Breast epithelium (tissue), 4 donors: ENCODE measurements at places on chromosomes 7 and 10.
A peak's percentile ranks its signal among the peaks of the same experiment; 100 is the strongest.

DNA sequence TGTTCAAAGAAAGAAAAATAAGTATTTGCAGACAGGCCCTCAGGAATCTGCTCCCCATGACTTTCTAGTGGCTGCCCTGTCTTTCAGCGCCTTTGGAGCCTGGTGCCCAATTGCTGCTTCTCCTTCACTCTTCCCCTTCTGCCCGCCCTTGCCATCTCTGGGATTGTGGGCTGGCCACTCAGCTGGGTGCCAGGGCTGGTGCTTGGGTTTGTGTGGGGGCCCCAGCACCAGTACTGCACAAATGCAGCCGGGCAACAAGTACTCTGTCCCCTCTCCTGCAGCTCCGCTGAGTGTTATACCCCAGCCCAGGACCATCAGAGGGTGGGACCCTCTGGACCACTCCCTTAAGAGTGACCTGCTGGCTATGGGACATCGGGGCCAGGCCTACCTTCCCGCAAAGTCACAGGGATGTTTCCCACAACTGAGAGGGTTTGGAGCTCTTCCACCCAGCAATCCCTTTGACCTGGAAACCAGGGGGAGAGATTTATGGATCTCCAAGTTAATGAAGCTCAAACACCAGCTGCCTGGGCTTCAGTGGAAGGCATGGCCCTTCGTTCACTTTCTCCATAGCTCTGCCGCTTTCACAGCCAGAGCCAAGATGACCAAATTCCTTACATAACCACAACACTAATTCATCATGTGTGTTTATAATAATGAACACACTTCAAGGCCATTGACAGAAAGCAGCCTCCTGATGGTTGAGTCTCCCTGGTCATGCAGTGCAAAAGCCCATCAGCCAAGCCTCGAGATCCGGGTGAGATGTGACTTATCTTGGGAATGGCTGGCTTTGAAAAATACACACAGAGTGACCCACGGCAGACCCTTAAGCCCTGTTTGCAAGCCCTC lies 313.9 kb upstream of the ZNF32 start:
- H3K27me3 ChIP-seq: no peaks in the 10 kb centered on the region
- H3K36me3 ChIP-seq: no peaks in the 10 kb centered on the region
- DNase-seq: no peak
- no peak overlapping the region for H3K4me3 ChIP-seq

GRCh38 chr7:94276795-94277194 lies 117.9 kb upstream of the COL1A2 start:
- no peak overlapping the region for H3K27ac ChIP-seq
- no peak overlapping the region for H3K4me3 ChIP-seq
- no peaks in the 10 kb centered on the region for H3K27me3 ChIP-seq
- H3K36me3 ChIP-seq: no peaks in the 10 kb centered on the region
- H3K4me1 ChIP-seq: no peaks in the 10 kb centered on the region
- no peak for DNase-seq

- no peaks in the 10 kb centered on the region for H3K27me3 ChIP-seq
- H3K27ac ChIP-seq: no peak overlapping the region
- no peaks in the 10 kb centered on the region for H3K36me3 ChIP-seq
- H3K4me3 ChIP-seq: no peak overlapping the region
Measured at GRCh38 chr10:106582291-106582690, 582.2 kb downstream of the SORCS1 start.

- no peak for DNase-seq
- H3K4me3 ChIP-seq: no peak overlapping the region
- H3K36me3 ChIP-seq: no peaks in the 10 kb centered on the region
- H3K27me3 ChIP-seq: no peaks in the 10 kb centered on the region
Measured at GRCh38 chr7:139871820-139872219, 42.8 kb downstream of the TBXAS1 start.

GRCh38 chr10:103765981-103766380 lies 89.4 kb downstream of the SH3PXD2A start:
- H3K4me1 ChIP-seq: no peaks in the 10 kb centered on the region
- H3K27ac ChIP-seq: no peak overlapping the region
- H3K4me3 ChIP-seq: no peak overlapping the region
- H3K27me3 ChIP-seq: no peaks in the 10 kb centered on the region
- no peaks in the 10 kb centered on the region for H3K36me3 ChIP-seq

DNA sequence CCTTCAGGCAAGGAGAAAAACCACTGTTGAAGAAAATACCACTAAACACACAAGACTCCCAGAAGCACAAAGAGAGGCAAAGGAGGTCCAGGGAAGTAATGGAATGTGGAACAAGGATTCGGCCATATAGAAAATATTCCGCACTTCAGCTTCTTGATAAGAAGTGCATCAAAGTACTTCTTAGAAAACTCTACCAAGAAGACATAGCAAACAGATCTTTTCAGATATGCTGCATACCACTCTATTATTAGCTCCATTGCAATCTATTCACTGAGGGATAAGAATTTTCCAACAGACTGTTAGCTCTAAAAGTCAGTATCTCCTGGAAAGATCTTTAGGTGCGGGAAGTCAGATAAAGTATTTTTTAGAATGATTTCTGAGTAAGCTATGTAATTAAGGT lies 231.8 kb downstream of the WDR11 start:
- no peaks in the 10 kb centered on the region for H3K27me3 ChIP-seq
- H3K4me3 ChIP-seq: no peak overlapping the region
- H3K27ac ChIP-seq: no peak overlapping the region
- no peaks in the 10 kb centered on the region for H3K4me1 ChIP-seq
- no peaks in the 10 kb centered on the region for H3K36me3 ChIP-seq

GRCh38 chr10:97650726-97651125 lies 10.3 kb downstream of the PI4K2A start:
- H3K4me3 ChIP-seq: no peak overlapping the region
- no peak for DNase-seq
- H3K27me3 ChIP-seq: no peaks in the 10 kb centered on the region

GRCh38 chr10:93386631-93387369 lies 95.3 kb downstream of the MYOF start:
- H3K4me1 ChIP-seq: no peaks in the 10 kb centered on the region
- no peak for DNase-seq
- H3K27ac ChIP-seq: peak overlapping the region; percentile 66
- H3K36me3 ChIP-seq: no peaks in the 10 kb centered on the region
- H3K4me3 ChIP-seq: peak overlapping the region; percentile 3

GRCh38 chr7:47594406-47594805 lies 12.5 kb upstream of the TNS3 start:
- no peaks in the 10 kb centered on the region for H3K36me3 ChIP-seq
- no peaks in the 10 kb centered on the region for H3K4me1 ChIP-seq
- H3K27me3 ChIP-seq: no peaks in the 10 kb centered on the region

GRCh38 chr10:127527891-127528290 lies 21.2 kb upstream of the NPS start:
- H3K27me3 ChIP-seq: no peaks in the 10 kb centered on the region
- no peak for DNase-seq
- H3K36me3 ChIP-seq: no peaks in the 10 kb centered on the region
- H3K4me3 ChIP-seq: no peak overlapping the region

- H3K27ac ChIP-seq: no peak overlapping the region
- H3K4me3 ChIP-seq: no peak overlapping the region
- no peaks in the 10 kb centered on the region for H3K36me3 ChIP-seq
- no peaks in the 10 kb centered on the region for H3K4me1 ChIP-seq
- no peak for DNase-seq
Measured at GRCh38 chr7:71987200-71987767, 424.9 kb downstream of the CALN1 start.

DNA sequence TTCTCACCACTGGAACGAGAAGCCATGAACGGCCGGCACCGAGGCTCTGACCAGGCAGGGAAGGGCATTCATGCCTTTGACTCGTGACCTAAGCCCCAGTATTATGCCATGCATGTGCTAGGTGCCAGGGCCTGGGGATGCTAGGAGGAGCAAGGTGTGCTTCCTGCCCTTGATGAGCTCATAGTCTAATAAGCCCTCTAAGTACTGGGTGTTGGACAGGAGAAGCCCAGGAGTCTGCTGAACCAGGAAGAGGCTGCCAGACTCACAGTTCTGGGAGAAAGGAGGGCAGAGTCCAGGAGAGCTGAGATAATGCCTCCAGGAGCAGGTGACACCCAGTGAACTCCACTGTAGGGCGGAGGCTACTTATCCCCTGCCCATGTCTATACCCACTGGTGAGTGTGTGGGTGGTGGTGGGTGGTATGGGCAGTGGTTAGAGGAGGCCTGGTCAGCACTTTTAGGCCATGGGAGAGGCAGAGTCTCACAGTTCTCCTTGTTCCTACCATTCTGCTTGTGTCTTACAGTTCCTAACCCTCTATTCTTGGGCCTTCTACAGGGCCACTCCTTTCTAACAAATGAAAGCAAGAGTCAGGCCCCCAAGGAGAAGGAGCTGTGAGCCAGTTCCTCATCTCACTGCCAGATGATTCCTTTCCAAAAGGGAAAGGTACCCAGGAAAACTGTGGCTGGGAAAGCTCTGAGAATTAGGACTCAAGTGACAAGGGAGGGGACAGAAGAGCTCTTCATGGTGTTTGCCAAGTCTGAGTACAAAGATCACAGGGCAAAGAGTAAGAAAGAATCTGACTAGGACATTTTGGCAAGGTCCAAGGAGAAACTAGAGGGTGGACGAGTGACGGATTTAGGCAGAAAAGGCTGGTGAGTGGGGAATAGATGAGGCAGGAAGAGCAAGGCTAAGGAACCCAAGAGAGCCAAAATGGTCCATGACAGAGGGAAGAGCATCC lies 3.6 kb upstream of the MXI1 start:
- H3K27ac ChIP-seq: peak overlapping the region; percentile 55
- H3K36me3 ChIP-seq: no peaks in the 10 kb centered on the region
- H3K27me3 ChIP-seq: no peaks in the 10 kb centered on the region
- no peaks in the 10 kb centered on the region for H3K4me1 ChIP-seq
- no peak for DNase-seq

GRCh38 chr10:122617476-122618270 lies 57.1 kb downstream of the DMBT1 start:
- no peak overlapping the region for H3K4me3 ChIP-seq
- no peak for DNase-seq
- no peaks in the 10 kb centered on the region for H3K27me3 ChIP-seq
- no peak overlapping the region for H3K27ac ChIP-seq

DNA sequence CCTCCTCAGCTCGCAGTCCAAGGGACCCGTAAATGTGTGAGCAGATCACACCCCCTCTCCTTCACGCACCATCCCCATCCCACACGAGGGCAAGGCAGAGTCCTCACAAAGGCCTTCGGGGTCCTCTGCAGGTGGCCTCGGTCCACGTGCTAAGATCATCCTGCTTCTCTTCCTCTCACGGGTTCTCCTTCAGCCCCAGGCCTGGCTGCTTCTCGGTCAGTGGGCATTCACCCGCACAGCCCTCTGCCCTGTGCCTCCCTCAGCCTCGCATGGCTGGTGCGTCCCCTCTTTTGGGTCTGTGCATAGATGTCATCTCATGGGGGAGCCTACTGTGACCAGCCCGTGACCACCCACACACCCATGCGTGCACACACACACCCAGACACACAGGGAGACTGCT lies 17.3 kb upstream of the FOXL3 start:
- H3K27ac ChIP-seq: no peak overlapping the region
- no peak overlapping the region for H3K4me3 ChIP-seq
- H3K4me1 ChIP-seq: no peaks in the 10 kb centered on the region
- no peaks in the 10 kb centered on the region for H3K27me3 ChIP-seq
- H3K36me3 ChIP-seq: no peaks in the 10 kb centered on the region

DNA sequence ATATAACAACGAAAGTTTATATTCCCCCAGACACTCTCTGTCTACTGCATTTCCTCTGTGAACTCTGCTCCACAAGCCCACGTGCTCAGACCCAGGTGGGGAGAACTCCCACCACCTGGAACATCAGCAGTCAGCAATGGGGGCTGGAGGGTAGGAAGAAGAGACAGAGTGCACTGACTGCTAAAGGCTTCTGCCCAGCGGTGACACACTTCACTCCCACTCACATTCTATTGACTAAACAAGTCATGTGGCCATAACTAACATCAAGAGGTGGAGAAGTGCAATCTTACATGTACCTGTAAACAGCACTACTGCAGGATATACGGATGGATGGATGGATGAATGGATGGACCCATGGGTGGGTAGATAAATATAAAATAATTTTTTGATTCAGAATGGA lies 122.2 kb downstream of the MPP7 start:
- H3K27me3 ChIP-seq: no peaks in the 10 kb centered on the region
- no peak overlapping the region for H3K27ac ChIP-seq
- H3K36me3 ChIP-seq: no peaks in the 10 kb centered on the region
- no peak overlapping the region for H3K4me3 ChIP-seq

GRCh38 chr10:48792121-48792520 lies 107.4 kb downstream of the WDFY4 start:
- no peak overlapping the region for H3K27ac ChIP-seq
- no peak overlapping the region for H3K4me3 ChIP-seq
- no peaks in the 10 kb centered on the region for H3K36me3 ChIP-seq
- H3K4me1 ChIP-seq: no peaks in the 10 kb centered on the region
- no peaks in the 10 kb centered on the region for H3K27me3 ChIP-seq
- no peak for DNase-seq

DNA sequence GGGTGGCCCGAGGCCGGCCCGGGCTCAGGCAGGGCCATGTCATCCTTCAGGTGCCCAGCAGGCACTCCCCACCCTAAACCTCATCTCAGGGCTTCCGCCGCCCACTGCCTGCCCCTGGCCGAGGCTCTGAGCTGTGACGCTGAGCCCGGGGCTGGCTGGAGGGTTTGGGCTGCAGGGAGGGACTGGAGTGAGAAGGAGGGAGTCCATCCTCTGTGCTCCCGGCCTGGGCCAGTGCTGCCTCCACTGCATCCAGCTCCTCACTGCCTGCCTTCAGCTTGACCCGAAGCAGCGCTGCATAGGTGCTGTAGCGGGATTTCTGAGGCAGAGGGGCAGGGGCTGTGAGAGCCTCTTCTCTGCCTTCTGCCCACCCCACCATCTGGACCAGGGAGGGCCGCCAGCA lies 7.6 kb downstream of the NFKB2 start:
- no peak for DNase-seq
- H3K36me3 ChIP-seq: no peaks in the 10 kb centered on the region

- H3K4me3 ChIP-seq: no peak overlapping the region
- H3K27me3 ChIP-seq: peaks cover 8% of the 10 kb centered on the region
- H3K4me1 ChIP-seq: no peaks in the 10 kb centered on the region
Measured at GRCh38 chr10:22333975-22334282, 11.4 kb upstream of the SPAG6 start.

DNA sequence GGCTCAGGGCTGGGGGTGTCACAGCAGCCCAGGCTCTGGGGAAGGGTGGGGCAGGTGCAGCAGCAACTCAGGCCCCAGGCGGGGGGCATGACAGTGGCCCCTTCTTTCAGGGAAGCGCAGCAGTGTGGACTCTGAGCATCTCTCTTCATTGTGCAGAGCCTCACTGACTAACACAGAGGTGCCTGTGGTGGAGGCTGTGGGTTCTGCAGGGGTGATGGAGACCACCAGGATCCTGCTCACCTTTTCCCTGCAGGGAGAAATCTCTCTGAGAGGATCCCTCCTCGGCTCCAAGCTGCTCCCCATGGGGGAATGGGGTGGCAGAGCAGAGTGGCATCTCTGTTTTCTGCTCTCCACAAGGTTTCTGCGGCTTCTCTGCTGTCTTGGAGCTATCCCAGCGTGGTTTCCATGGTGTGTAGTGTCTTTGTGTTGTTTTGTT lies 37.8 kb upstream of the SHH start:
- H3K27ac ChIP-seq: no peak overlapping the region
- no peak for DNase-seq
- H3K4me1 ChIP-seq: no peaks in the 10 kb centered on the region
- H3K4me3 ChIP-seq: no peak overlapping the region
- H3K36me3 ChIP-seq: no peaks in the 10 kb centered on the region

GRCh38 chr7:70392877-70393435 lies 739.0 kb upstream of the GALNT17 start:
- H3K36me3 ChIP-seq: no peaks in the 10 kb centered on the region
- DNase-seq: no peak
- H3K27ac ChIP-seq: peak overlapping the region; percentile 16

- H3K4me1 ChIP-seq: no peaks in the 10 kb centered on the region
- no peak overlapping the region for H3K27ac ChIP-seq
- no peak overlapping the region for H3K4me3 ChIP-seq
Measured at GRCh38 chr10:91354166-91355075, 55.7 kb upstream of the HECTD2 start.
